ENCODE measurements at places on chromosomes 7 and 10.

DNA sequence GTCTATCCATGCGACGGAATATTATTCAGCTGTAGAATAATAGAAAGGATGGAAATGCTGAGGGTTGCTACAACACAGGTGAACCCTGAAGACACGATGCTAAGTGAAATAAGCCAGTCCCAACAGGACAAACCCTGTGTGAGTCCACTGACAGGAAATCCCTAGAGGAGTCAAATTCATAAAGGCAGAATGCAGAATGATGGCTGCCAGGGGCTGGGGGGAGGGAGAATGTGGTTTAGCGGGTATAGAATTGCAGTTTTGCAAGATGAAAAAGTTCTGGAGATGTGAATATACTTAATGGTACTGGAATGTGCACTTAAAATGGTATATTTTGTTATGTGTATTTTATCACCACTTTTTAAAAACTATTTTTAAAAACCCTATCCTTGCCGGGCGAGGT is 36.9 kb upstream of the DOCK1 start:
- DNase-seq = no peak

- peak; percentile 29 for DNase-seq
Measured at GRCh38 chr7:102272075-102272916, 14.4 kb upstream of the SH2B2 start.

GRCh38 chr10:52621635-52622079 is 150.9 kb downstream of the MBL2 start:
- no peak for DNase-seq

- DNase-seq = no peak
Measured at GRCh38 chr10:32139223-32140073, 83.2 kb upstream of the KIF5B start.

- no peak for DNase-seq
Measured at GRCh38 chr10:19922236-19922963, 106.2 kb downstream of the PLXDC2 start.

DNA sequence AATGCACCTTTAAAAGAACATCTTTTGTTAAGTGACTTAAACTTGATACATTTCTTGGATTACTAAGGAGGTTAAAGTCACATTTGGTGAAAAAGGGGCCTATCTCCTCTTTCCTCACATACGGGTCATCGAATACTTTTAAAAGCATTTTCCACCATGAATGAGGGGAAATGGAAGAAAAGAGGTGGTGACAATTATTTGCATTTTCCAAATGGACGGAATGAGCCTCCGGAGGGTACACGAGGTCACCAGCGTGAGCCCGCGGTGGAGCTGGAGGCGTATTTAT is 1.0 kb upstream of the BMPR1A start:
- DNase-seq = no peak

DNA sequence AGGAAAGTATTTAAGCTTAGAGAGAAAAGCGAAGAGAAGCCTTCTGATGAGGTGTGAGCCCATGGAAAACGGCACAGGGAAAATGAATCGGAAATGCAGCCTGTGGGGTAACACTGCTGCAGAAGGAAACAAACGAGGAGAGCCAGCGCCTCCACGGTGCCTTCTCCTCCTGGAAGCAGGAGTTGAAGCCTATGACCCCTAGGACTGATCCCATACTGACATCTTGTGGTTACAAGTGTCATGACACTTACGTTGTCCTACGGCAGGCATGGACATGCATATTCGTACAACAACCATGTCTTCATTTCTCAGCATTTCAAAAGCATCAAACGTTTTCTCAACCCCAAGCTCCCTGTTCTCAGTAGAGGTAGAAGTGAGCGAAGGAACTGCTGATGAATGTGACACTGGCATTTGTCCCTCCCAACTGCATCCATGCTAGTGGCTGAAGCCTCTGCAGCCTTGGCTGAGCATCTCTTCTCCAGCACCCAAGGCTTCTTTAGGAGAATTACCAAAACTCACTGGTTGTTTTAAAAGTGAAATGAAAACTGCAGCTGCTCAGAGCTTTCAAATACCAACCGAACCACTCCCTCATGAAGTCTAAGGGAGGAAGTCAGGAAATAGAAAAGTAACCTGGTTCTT is 160.2 kb downstream of the JAZF1 start:
- no peak for DNase-seq

- DNase-seq = no peak
Measured at GRCh38 chr10:123357421-123357930, 203.3 kb downstream of the BUB3 start.

GRCh38 chr7:23454881-23455526 is 15.3 kb downstream of the IGF2BP3 start:
- no peak for DNase-seq

DNA sequence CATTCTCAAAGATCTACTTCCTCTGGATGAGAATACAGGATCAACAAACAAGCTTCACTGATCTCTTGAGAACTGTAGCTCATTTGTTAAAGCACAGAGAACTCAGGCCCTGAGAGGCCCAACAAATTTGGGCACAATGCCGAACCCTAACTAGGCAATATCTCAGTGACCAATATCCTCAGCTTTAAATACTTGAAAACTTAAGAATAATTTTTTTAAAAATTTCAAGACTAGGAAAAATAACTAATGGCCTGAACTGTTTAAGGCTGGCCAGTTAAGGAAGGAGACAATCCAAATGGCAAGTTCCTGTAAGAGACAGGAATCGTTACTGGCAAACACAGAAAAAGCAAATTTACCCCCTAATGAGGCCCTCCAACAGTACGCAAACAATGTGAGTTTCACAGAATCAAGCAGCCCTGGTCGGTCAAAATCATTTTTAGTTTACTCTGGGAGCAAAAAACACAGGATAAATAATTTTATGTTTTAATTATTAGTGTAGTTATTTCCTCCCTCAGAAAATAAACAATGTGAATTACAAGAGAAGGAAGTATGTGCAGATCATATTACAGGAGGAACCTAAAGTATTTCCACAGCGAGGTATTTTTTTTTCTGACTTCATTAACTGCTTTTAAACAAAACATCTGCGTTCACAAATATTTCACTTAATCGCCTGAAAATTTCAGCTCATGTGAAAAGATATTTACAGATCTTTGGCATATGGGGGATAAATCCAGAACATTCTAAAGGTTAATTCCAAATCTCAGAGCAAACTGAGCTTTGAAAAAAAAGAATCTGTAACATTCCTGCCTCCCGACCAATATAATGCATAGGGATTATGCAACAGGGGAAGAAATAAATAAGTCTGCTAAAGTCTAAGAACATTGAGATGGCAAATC is 39.5 kb downstream of the NT5C2 start:
- DNase-seq = no peak

GRCh38 chr10:37856881-37857286 is 526 bp downstream of the ZNF248 start:
- DNase-seq = no peak

DNA sequence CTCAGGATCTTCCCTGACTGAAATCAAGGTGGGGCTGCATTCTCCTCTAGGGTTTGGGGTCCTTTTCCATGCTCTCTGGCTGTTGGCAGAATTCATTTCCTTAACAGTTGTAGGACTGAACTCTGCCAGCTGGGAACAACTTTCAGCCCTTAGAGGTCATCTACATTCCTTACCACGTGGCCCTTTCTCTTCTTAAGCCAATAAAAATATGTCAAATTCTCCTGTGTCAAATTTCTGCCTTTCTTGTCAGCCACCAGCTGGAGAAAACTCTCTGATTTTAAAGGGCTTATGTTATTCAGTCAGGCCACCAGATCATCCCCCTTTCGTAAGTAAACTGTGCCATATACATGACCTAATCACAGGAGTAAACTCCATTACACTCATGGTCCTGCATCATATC is 95.3 kb upstream of the IL6 start:
- DNase-seq = no peak

GRCh38 chr10:4943821-4944220 is 19.4 kb upstream of the AKR1C1 start:
- DNase-seq = no peak

- DNase-seq = no peak
Measured at GRCh38 chr10:122185643-122186042, 85.5 kb upstream of the BTBD16 start.

DNA sequence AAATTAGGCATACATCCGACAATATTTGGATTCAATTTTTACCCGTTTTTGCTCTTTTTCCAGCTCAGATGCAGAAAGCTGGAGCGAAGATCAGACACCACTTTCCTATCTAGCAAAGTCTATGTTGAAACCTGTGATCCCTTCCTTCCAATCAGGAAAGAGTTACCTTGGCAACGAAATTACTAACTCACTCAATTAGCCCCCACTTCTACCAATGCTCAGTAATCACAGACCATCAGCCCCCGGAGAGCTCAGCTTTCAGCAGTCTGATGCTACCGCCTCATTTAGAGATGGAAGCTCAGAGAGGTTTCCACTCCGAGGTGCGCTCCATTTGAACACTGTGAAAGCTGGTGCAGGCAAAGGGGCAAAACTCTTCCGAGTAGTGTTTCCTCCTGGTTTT is 6.7 kb downstream of the FRAT1 start:
- no peak for DNase-seq

- no peak for DNase-seq
Measured at GRCh38 chr7:158374586-158374985, 213.0 kb downstream of the PTPRN2 start.

- DNase-seq = no peak
Measured at GRCh38 chr10:76976142-76976541, 661.5 kb downstream of the KCNMA1 start.

GRCh38 chr10:121240556-121240955 is 357.7 kb downstream of the FGFR2 start:
- DNase-seq = no peak

- DNase-seq = no peak
Measured at GRCh38 chr10:11563936-11564335, 47.5 kb downstream of the USP6NL start.

GRCh38 chr7:26880852-26881251 is 16.5 kb upstream of the SKAP2 start:
- DNase-seq = no peak

DNA sequence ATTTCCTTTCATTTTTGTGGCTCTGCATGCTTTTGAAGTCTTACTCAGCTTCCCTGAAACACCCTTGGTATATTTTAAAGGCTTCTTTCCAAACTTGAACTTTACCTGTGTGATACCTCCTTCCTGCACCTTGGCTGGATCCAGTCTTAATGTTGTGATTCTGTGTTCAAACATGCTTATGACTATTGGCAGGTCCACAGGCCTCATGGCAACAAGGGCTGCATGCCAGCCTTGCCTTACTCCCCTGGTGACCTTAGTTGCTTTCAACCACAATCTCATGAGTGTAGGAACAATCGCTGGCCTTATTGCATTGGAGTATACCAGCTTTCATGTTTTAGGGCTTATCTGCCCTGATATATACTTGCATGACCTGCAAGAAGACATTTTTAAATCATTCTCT is 238.7 kb downstream of the KIF20B start:
- no peak for DNase-seq

GRCh38 chr7:43931346-43931745 is 5.1 kb downstream of the UBE2D4 start:
- no peak for DNase-seq

DNA sequence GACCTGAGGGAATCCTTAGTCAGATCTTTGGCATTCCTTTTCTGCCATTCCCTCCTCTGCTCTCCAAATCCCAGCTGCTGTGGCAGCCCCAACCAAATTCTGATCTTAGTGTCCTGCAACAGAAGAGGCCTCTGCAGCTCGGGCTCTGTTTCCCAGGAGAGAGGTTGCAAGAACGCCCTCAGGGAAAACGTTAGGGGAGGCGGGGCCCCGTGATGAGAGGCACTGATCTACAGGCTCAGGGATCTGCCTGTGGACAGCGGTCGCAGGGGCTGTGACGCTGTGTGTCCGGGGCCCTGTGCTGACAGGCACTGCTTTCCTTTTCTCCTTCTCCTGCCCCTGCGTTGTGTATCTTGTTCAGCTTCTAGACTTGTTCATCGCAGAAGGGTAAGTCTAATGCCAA is 57.3 kb upstream of the DPYSL4 start:
- DNase-seq = no peak

GRCh38 chr10:124612611-124613498 is 131.3 kb downstream of the FAM53B start:
- DNase-seq = no peak

DNA sequence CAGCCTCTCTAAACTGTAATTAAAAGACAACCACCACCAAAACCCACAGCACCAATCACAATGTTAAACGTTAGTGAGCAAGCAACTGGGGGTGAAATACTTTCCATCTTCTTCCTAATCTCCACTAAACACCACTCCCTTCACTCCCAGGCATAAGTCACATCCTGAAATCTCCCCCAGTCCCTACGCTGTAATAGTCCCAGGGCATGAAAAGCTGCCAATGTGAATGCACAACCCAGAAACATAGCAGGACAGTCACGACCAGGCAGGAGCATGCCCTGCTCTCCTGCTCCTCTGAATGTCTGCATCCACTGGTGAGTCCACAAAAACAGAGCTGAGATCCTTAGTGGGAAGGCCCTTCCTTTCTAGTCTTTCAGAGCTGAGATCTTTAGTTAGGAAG is 288.9 kb downstream of the PARD3 start:
- DNase-seq = no peak

GRCh38 chr10:33477291-33478088 is 143.0 kb upstream of the NRP1 start:
- no peak for DNase-seq

- DNase-seq = no peak
Measured at GRCh38 chr10:26573674-26574073, 123.8 kb upstream of the PDSS1 start.

DNA sequence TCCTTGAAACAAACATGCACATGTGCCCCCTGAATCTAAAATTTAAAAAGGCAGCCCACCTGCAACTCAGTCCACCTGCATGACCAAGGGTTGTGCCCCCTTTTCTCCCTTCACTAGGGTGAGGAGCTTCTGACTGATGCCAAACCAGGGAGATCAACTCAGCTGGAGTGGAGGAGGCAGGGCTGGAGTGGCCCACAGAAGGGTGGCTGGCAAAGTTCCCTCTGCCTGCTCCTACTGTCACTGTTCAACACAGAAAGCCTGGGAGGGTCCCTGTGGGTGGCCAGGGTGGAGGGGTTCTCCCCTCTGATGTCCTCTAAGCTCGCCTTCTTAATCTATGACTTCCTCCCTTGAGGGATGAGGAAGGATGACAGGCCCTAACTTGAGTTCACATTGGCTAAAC is 55.7 kb upstream of the ANTXRL start:
- no peak for DNase-seq

- no peak for DNase-seq
Measured at GRCh38 chr7:22672846-22673680, 53.9 kb upstream of the IL6 start.

DNA sequence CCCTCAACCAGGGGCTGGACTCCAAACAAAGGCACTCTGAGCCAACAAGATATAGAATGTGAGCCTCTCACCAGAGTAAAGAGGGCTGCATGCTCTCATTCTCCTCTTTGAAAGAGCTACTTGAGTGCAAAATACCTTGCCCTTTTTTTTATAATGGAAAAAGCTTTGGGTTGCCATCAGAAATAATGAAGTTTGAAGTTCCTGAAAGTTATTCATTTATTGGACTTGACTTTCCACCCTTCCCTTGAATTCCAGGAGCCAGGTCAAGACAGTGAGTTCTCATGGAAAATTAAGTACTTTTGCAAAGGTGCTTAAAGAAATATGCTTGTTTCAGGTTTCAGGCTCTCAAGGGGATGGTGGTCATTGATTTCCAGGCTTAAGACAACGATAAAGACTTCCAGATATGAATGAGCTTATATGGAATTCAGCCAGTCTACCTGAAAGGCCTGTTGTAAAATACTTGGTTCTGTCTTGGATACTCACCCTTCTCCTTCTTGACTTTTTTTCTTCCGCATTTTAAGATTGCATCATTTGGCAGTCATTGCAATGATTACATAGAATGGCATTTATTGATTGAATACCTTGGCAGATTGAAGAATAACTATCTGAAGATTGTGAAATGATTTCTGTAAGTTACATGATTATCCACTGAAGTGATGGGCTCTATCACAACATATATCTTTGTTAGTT is 696.4 kb downstream of the INHBA start:
- DNase-seq = no peak
